ENCODE measurements at places on chromosomes 16 and 17.
A peak's percentile ranks its signal among the peaks of the same experiment; 100 is the strongest.

- DNase-seq: no peak
Measured at GRCh38 chr16:27689711-27690110, 139.8 kb downstream of the KATNIP start.

DNA sequence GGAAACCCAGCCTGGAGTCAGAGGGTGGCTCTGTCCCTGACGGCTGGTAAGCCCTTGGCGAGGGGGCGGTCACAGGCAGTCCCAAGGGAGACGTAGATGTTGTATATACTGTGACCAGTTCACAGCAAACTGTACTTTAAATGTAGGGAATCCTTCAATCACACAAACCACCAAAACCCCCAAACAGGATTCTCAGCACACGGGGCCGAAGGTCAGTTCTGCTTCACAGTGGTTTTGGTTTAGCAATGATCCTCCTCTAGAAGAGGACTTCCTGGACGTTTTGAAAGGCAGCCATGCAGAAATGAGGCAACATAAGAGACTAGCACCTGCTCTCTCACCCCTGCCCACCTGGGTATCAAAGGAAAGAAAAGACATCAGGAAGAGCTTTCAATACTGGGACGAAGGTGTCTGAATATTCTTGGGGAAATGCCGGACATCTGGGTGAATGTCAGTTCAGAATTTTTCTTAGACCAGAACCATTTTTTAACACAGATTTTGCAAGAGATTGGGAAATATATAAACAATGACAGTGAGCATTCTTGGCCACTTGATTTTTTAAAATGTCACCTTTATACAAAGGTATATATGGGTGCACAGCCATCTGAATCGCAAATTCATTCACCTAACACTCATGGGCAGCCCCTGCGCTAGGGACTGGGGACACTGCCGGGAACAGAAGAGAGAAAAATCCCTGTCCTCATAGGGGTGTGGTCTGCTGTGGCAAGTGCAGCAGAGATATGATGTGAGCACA, 74.2 kb downstream of the CRISPLD2 start:
- DNase-seq: no peak

GRCh38 chr17:5922476-5922875, 147.7 kb upstream of the WSCD1 start:
- no peak for DNase-seq

- no peak for DNase-seq
Measured at GRCh38 chr17:17889922-17890321, 53.1 kb upstream of the SREBF1 start.

GRCh38 chr17:54974759-54975158, 6.2 kb downstream of the STXBP4 start:
- DNase-seq: no peak

DNA sequence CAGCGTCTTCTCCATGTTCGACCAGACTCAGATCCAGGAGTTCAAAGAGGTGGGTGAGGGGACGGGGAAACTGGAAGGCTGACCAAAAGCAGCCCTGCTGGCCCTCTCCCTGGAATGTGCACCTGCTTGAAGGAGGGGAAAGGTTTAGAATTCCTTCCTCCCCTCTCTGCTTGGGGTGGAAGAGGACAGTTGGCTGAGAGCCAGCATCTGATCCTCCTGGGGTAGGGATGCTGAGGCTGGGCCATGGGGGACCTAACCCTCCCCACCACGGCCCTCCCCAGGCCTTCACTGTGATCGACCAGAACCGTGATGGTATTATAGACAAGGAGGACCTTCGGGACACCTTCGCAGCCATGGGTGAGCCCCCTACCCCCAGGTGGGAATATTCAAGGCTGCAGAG, 1.3 kb downstream of the MYL11 start:
- no peak for DNase-seq

GRCh38 chr17:39018267-39019134, 51.3 kb upstream of the FBXO47 start:
- no peak for DNase-seq

DNA sequence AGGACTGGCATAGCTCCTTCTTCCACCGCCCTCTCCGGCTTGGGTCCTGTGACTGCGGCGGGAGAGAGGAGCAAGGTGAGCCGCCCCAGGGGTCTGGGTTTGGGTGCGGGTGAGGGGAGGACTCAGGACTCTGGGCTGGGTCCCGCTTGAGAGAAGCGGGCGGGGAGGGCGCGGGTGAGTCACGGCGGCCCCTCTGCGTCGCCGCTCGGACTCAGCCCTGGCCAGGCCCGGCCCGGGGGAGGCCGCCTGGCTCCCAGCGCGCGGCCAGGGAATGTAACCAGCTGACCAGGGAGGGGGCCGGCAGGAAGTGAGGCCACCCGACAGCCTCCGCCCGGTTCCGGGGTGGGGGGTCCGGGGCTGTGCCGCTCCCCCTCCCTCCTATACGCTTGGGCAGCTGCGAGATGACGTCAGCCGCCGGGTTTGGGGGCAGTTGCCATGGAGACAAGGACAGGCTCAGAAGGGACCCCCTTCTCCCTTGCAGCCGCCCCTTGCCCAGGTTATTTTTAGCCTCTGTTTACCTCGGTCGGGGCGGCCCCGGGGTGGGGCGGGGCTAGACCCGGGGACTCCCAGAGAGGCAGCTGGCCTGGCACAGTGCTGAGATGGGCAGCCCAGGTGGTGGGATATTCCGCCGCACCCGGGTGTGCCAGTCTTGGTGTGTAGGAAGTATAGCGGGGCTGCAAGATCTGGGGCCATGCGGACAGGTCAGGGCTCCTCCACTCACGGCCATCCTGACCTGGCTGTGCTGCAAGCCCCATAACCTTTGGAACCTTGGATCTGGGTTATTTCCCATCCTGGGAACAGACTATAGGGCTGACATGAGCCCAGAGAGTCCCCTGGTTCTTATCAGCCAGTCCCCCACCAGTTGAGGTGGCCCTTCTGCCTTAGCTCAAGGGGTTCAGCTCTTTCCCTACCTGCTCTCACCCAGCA, 1.6 kb downstream of the RIPOR1 start:
- peak; percentile 60 for DNase-seq

DNA sequence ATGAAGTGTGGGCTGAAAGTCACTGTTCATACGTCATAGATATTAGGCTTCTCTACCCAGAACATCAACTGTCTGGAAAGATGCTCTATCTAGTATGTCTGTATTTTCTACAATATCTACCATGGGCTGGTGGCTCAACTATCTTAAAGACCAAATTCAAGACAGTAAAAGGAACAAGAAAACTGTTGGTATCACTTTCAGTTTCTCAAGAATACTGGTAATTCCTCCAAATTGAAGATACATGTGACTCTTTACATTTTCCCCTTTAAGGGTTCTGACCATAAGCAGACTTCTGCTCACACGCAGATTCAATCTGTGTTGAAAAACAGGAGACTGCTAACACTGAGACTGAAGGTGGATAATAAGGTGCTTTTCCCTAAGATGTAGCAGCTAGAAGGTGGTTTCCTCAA, 24.2 kb downstream of the XPO6 start:
- no peak for DNase-seq

DNA sequence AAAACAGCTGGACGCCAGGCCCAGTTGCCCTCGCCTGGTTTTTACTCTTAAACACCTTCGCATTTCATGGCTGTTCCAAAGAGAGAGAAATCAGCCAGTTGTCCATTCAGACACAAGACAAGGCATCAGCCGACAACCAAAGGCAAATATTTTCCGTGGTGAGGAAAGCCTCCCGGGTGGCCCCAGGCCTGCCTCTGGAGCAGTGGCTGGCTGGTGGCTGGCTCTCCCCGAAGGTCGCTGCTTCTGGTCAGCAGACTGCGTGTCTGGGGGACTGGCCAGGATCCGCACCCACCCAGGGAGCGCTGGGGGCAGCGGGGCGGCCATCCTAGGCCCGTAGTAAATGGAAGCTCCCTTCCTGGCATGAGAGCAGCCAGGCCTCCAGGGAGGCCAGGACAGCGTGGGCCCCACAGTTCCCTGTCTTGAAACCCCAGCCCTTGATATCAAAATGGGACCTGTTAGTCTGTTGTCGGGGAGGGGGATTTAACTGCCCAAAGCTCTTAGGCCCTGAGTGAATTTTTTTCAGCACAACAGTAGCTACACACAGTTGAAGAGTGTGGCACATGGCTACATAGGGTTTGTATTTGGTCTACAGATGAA, 57.7 kb downstream of the SREBF1 start:
- DNase-seq: no peak

GRCh38 chr17:44926821-44927525, 11.7 kb upstream of the GFAP start:
- DNase-seq: no peak

DNA sequence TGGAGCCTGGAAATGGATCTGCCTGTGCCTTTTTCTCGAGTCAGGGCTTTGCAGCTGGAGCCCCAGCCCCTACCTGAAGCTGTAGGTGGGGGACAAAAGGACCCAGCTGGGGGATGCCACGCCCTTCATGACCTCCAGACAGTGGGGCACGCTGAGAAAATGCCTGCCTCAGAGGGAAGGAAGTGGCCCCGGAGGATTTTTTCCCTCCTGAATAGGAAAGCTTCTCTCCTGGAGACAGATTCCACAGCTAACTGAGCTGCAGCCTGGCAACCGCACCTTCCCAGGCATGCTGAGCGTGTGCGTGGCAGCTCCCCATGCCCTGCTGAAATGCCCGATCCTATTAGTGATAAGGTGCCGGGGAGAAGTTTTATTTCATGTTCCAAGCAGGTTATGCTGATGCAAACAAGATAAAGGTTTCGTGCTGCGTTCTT, 58.0 kb downstream of the AIPL1 start:
- DNase-seq: no peak

GRCh38 chr17:35087731-35088355, 24.3 kb upstream of the RFFL start:
- no peak for DNase-seq

DNA sequence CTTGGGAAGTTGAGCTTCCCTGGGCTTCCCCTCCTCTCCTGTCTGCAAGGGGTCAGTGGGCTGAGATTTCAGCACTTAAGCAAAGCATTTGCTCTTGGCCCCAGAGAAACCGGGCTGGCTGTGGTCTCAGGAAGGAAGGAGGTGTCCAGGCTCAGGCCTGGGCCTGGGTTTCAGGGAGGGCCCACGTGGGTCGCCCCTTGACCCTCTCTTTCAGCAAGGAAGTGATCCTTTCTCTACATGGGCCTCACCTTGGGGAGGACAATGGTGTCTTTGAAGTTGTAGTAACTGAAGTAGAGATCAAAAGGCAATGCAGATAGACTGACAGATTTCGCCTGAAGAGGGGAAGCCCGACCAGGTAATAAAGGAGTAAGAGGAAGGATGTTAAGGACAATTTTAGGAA, 2.7 kb downstream of the NOD2 start:
- no peak for DNase-seq

- no peak for DNase-seq
Measured at GRCh38 chr16:10343124-10343760, 42.6 kb upstream of the ATF7IP2 start.

GRCh38 chr16:9014389-9014788, 50.7 kb upstream of the USP7 start:
- DNase-seq: no peak

GRCh38 chr17:17227608-17228520, 9.1 kb downstream of the FLCN start:
- no peak for DNase-seq

- DNase-seq: no peak
Measured at GRCh38 chr16:4212211-4212933, 29.5 kb downstream of the SRL start.

DNA sequence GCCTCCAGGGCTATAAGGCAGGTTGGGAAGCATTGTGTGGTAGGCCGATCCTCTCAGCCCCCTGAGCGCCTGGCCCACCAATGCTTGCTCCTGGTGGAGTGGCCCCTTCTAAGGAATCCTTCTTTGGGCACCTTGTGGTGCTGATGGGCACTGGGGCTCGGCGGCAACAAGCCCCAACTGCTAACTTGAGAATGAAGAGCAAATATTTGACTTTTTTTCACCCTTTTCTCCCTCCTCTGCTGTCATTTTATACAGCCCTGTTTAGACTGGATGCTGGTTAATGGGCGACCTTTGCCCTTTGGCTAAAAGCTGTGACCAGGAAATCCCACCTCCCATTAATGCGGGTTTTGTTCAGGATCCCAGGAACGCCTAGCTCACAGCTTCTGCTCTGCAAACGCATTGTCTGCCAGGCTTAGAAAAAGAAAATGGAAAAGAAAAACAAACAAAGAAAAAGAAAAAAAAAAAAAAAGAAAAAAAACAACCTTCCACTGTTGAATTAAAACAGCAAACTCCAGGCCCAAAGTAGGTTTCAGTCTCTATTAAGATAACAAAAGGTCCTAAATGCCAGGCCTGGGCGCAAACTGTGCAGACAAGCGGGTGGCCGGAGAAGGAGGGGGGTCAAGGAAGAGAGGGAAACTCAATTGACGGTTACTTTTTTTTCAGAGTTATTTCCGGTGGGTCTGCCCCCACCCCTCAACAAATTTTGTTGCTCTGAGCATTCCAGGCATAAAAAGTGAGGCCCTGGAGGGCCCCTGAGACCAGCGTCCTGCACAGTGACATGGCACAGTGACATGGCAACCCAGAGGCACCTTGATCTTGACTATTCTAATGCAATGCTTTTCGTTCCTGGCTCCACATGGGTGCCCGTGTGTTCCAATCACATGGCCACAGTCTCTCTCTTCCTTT, 301.4 kb downstream of the MAF start:
- DNase-seq: no peak

- DNase-seq: no peak
Measured at GRCh38 chr16:3190949-3191353, 2.9 kb downstream of the OR1F1 start.

DNA sequence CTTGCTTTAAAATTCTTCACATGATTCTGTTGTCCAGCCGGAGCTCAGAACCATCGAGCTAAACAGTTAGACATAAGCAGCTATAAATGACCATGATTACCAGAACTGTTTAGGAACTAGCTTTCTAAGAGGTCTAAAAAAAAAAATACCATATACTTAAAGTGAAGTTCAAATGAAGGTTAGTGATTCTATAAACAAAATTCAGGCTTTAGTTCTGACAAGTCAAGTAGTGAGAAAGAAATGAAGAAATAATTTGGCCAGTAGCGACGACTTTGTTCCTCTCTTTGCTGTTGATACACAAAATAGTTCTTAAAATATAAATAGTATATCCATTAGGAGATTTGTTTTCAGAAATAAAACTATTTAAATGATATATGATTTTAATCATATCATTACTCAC, 27.7 kb downstream of the ABCA8 start:
- DNase-seq: no peak

GRCh38 chr16:62249069-62249468, 212.8 kb upstream of the CDH8 start:
- DNase-seq: no peak

DNA sequence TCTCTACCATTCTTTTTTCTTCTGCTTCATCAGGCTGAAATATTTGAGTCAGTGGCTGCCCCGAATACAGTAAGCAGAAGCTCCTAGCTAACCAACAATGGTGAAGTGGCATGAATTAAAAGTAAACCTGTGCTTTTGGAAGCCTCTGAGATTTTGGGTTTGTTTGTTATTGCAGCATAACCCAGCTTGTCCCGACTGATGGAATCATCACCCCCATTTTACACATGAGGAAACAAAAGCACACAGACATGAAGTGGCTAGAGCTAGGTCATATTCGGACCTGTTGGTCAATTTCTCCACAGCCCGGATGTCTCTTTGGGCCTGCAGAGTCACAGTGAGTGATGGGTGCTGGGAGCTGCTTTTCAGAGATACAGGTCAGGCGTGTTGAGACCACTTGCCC, 39.4 kb downstream of the IRX5 start:
- DNase-seq: no peak

- DNase-seq: no peak
Measured at GRCh38 chr16:22648941-22649340, 138.2 kb downstream of the NPIPB5 start.

- no peak for DNase-seq
Measured at GRCh38 chr17:65370669-65371131, 190.7 kb downstream of the AXIN2 start.

GRCh38 chr17:83103200-83103942, 24.0 kb downstream of the METRNL start:
- DNase-seq: no peak

- DNase-seq: peak; percentile 34
Measured at GRCh38 chr16:80718480-80719220, 85.7 kb downstream of the CDYL2 start.

GRCh38 chr17:50681263-50682200, 26.2 kb downstream of the ANKRD40 start:
- DNase-seq: peak; percentile 46
